ENCODE measurements at places on chromosomes 5 and 9. TPM values are rescaled to one million over a fixed set of nuclear protein-coding genes. Genes with fewer than 3 reads are reported as not detected.

AFAP1L1 gene
- total RNA-seq: not detected

CEP72 gene
- 33.2 TPM for total RNA-seq

- H3K27ac ChIP-seq: no peak overlapping the region
- H3K4me1 ChIP-seq: peaks cover 11% of the 10 kb centered on the region
- H3K27me3 ChIP-seq: no peaks in the 10 kb centered on the region
- H3K4me3 ChIP-seq: no peak overlapping the region
- DNase-seq: no peak
Observed at GRCh38 chr5:138944527-138945322, 69.6 kb upstream of the LRRTM2 start.

- H3K36me3 ChIP-seq: no peaks in the 10 kb centered on the region
- no peaks in the 10 kb centered on the region for H3K4me1 ChIP-seq
- no peak for DNase-seq
- no peak overlapping the region for H3K4me3 ChIP-seq
Observed at GRCh38 chr5:86684222-86684621, 66.5 kb downstream of the COX7C start.

DNA sequence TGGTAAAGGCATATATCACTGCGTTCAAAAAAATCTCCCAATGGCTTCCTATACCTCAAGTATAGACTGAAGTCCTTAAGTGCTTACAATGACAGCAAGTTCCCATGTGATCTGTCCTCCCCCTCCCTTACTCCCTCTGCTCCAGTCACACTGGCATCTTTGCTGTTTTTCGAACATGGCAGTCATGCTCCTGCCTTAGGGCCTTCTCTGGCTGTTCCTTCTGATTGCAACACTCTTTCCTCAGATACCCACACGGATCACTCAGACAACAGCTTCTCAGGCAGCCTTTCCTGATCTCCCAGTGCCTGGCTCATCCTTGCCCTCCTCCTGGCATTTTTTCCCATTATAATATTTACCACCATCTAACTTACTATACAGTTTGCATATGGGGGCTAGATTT, 232.8 kb downstream of the ARHGEF28 start:
- DNase-seq: no peak
- H3K4me3 ChIP-seq: no peak overlapping the region
- H3K36me3 ChIP-seq: no peaks in the 10 kb centered on the region
- H3K4me1 ChIP-seq: no peaks in the 10 kb centered on the region

DNA sequence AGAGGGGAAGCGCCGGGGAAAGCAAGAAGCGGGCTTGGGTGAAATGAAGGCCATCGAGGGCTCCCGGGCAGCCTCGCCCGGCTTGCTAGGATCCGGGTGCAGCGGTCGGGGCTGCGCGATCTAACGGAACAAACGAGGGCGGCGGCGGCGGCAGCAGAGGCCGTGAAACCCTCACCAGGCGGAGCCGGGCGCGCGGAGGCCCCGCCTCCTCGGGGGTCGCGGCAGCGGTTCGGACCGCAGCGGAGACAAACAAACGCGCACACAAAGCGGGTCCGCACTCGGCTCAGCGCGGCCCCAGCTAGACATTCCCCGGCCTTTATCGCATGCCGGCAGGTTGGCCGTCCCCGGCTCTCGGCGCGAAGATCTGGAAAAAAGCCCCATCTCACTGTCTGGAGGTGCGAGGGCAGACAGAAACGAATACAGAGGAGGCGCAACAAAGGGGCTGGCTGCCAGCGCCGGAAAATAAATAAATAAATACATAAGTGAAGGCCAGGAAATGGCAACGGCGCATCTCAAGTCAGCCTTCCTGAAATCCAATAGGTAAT, 10.5 kb upstream of the TRIM36 start:
- H3K4me3 ChIP-seq: peak overlapping the region; percentile 90
- H3K36me3 ChIP-seq: no peaks in the 10 kb centered on the region
- no peak overlapping the region for H3K27ac ChIP-seq
- peak; percentile 80 for DNase-seq
- peaks cover 7% of the 10 kb centered on the region for H3K4me1 ChIP-seq
- H3K27me3 ChIP-seq: peaks cover 73% of the 10 kb centered on the region

GRCh38 chr9:36755019-36755418, 182.3 kb downstream of the MELK start:
- H3K4me3 ChIP-seq: no peak overlapping the region
- no peaks in the 10 kb centered on the region for H3K4me1 ChIP-seq
- H3K36me3 ChIP-seq: no peaks in the 10 kb centered on the region
- no peak overlapping the region for H3K27ac ChIP-seq
- H3K27me3 ChIP-seq: peaks cover 21% of the 10 kb centered on the region

- peaks cover 23% of the 10 kb centered on the region for H3K4me1 ChIP-seq
- peak overlapping the region; percentile 81 for H3K4me3 ChIP-seq
- H3K36me3 ChIP-seq: no peaks in the 10 kb centered on the region
- no peak for DNase-seq
- H3K27ac ChIP-seq: no peak overlapping the region
Observed at GRCh38 chr5:140631831-140632365, 1.1 kb downstream of the CD14 start.

GRCh38 chr5:139636975-139637408, 11.2 kb upstream of the CXXC5 start:
- H3K4me1 ChIP-seq: peaks cover 37% of the 10 kb centered on the region
- no peaks in the 10 kb centered on the region for H3K27me3 ChIP-seq
- DNase-seq: peak; percentile 75
- H3K27ac ChIP-seq: peak overlapping the region; percentile 81
- H3K4me3 ChIP-seq: peak overlapping the region; percentile 66

DNA sequence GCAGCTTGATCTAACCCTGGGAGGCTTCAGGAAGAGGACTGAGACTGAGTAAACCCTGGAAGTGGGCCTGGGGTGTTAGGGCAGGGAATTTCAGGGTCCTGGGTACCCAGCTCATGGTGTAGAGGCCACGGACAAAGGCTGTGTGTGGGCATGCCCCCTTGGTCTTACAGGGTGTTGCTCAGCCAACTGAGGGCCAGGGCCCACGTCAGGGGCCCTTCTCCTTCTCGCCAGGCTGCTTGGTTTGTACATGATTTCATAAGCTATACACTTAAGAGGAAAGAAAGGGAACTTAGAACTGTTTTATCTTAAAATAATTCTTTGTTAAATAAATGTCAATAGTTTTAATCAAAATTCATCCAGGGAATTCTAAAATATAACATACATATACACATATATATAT, 95.4 kb downstream of the TLE4 start:
- peaks cover 2% of the 10 kb centered on the region for H3K36me3 ChIP-seq
- DNase-seq: no peak
- no peak overlapping the region for H3K4me3 ChIP-seq
- no peaks in the 10 kb centered on the region for H3K27me3 ChIP-seq
